ENCODE measurements at places on chromosomes 13 and 19.

DNA sequence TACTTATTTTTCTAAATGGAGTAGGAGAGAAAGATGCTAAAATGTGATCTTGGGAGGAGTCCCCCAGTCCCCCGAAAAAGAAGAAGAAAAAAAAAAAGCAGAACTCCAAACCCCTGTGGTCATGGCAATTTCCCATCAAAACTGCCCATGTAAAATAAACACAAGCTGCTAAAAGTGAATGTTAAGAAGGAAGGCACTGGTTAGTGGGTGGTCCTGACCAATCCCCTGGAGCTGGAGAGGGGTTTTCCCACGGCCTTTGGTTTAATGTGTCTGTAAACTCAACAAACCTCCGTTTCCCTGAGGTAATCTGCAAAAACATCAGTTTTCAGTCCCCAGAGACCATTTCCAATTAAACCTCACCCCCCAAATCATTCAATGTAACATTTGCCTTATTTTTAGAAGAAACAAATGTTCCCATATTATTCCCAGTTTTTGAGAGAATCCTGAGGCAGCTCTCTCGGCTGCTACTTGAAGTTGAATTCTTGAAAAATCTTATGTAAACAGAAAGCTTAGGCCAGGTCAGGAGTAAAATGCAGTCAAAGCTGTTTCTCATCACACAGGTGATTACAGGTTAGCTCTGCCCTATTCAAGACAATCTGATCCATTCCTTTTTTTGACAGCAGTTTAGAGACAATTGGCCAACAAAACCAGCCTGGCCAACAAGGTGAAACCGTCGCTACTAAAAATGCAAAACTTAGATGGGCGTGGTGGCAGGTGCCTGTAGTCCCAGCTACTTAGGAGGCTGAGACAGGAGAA is 17.0 kb downstream of the RAB3D start:
- DNase-seq, result peak; percentile 11

DNA sequence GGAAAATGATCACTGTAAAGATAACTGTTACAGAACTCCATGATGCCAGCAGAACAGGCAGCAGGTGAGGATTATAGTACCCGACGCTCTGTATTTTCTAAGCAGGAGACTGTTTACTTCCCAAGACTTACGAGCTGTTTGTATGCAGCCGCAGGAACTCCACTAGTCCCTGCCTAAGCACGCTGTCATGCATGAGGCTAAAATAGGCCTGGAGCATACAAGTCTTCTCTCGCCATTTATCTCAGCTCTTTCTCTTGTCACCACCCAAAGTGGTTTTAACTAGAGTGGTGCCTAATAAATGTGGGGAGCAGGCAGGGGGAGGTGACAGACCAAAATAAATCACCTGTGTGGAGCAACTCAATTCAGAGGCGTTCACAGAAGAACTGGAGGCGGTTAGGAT is 175.8 kb downstream of the TDRD3 start:
- DNase-seq, result no peak

GRCh38 chr19:11479090-11479897 is 1.6 kb downstream of the ELAVL3 start:
- no peak for DNase-seq

DNA sequence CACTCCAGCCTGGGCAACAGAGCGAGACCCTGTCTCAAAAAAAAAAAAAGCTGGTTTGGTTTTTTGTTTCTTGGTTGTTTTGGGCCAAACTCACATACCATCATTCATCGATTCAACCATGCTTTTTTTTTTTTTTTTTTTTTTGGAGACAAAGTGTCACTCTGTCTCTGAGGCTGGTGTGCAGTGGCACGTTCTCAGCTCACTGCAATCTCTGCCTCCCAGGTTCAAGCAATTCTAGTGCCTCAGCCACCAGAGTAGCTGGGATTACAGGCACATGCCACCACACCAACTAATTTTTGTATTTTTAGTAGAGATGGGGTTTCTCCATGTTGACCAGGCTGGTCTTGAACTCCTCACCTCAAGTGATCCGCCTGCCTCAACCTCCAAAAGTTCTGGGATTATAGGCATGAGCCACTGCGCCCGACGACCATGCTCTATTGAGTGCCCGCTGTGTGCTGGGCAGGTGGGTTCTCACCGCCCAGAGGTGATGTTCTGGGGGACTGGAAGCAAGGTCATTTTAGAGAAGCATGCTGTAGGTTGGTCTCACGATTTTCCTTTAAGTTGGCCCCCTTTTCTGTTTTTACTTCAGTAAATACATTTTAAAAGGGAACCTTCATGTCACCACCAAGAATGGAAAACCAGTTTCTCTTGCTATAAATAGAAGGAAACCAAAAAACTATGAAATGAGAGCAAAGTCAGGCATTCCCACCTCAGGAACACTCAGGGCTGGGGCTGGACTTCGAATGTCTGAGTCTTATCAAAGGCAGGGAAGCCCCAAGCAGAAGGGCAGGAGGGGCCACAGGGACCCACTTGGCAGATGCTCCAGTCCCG is 8.3 kb upstream of the JUND start:
- no peak for DNase-seq
